Progenitor cell of endocrine pancreas (in vitro differentiated cells): ENCODE measurements at places on chromosomes 12 and 14.

GRCh38 chr14:99352688-99353280 lies 80.8 kb upstream of the BCL11B start:
- DNase-seq, result no peak

DNA sequence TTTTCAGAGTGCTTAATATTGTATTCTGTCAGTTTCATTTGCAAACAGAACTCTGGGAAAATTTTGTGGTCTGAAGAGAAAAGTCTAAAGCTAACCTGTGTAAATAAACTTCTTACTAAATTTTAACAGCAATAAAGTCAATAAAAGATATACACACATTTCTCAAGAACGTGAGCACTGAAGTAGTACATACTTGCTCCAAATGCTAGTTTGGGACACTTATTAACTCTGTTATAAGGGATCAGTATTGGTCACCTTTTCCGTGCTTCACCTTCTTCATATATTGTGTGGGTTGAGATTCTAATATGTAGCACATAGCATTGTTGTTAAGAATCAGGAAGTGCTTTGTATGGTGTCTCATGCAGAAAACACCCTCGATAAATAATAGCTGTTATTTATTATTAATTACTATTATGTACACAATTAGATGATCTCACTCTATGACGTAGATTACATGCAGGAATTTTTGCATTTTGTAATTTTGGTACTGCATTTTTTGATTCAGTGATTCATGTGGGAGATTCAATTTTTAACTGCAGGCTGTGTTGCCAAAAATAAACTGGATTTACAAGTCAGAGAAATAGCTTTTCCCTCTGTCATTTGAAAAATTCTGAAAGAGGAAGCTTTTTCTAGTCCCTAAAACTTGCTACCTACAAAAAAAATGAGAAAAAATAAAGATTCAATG lies 300.9 kb downstream of the ACSS3 start:
- DNase-seq, result no peak

DNA sequence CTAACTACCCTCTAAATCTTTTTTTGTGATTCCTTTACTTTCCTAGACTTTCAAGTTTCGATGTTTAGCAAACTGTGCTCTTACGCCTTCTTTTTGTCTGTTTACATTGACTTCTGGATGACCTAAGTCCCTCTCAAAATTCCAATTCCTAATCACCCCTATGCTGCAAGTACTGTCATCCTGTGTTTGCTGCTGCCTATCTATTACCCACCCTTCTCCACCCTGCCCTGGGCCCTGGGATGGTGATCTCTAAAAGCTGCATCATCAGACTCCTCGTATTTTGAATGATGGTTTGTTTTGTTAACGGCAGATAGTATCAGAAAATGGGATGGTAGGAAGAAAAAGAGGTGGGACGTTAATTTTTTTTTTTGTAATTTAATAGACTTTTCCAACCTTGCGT lies 272.1 kb downstream of the DIO2 start:
- no peak for DNase-seq

- peak; percentile 32 for DNase-seq
Observed at GRCh38 chr12:95789126-95790032, 1.2 kb downstream of the NTN4 start.

- DNase-seq, result peak; percentile 44
Observed at GRCh38 chr14:95609398-95609990, 74.6 kb downstream of the GLRX5 start.
